ENCODE measurements at places on chromosomes 13 and 19. TPM values are rescaled to one million over a fixed set of nuclear protein-coding genes. Genes with fewer than 3 reads are reported as not detected.

ADPRHL1 gene
- total RNA-seq: 0.80 TPM

GPC5 gene
- total RNA-seq: 0.50 TPM

MBD3L3 gene
- not detected for total RNA-seq

NAPSA gene
- total RNA-seq: 0.13 TPM

FBXL3 gene
- total RNA-seq: 36.4 TPM

SMAD9 gene
- 6.9 TPM for total RNA-seq

Data from SK-MEL-5 (cell line).